Stimulated activated CD4-positive, alpha-beta T cell treated with anti-CD3 and anti-CD28 coated beads, Interleukin-12 subunit alpha, Interleukin-12 subunit beta, amount 100 ng/mL, for 48 hours (primary cell): ENCODE measurements at places on chromosomes 4 and X.

GRCh38 chr4:30535255-30535654, 184.9 kb upstream of the PCDH7 start:
- no peak for DNase-seq

DNA sequence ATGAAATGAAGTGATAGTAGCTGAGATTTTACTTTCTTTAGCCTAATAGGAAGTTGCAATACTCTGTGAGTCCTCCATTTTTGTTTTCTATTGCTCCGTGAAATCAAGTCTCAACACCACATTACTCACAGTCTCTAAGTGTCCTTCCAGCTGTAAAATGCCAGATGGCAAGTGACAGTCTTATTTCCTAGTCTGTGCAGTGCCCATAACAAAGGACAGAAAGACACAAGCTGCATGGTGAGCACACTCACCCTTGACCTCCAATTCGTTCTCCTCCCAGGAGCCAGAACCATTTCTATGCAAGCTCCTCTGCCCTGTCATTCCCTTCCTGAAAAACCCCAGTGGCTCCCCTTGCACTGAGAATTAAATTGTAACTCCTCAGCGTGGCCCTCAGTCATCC, 101.6 kb downstream of the PARM1 start:
- DNase-seq, result no peak

- no peak for DNase-seq
These were observed 69.8 kb downstream of the ZNF182 start for GRCh38 chrX:47933946-47934345.

DNA sequence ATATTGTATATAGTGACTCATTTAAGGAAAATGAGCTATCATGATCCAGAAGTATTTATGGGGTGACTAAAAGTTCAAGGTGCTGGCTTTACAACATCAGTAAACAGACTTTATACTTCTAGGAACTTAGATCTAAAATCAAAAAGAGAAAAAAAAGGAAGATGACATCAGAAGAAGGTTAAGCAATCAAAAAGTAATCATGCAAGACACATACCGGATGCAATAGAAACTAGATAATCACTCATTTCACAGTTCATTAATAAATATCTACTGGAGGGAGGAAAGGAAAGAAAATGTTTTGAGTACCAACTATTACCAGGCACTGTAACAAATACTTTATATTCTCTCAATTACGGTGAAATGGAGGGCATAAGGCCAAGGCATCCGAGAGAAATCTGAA, 276.4 kb downstream of the SPRY1 start:
- no peak for DNase-seq

GRCh38 chrX:153496590-153496959, 1.8 kb downstream of the BGN start:
- no peak for DNase-seq

GRCh38 chr4:136731025-136731424, 801.3 kb downstream of the PCDH18 start:
- DNase-seq, result no peak

- no peak for DNase-seq
These were observed 14.7 kb downstream of the ZCCHC13 start for GRCh38 chrX:74318672-74319071.

- no peak for DNase-seq
These were observed 86.4 kb upstream of the SORBS2 start for GRCh38 chr4:185898413-185898812.

GRCh38 chr4:11424000-11424399, 4.7 kb downstream of the HS3ST1 start:
- no peak for DNase-seq

GRCh38 chr4:6856391-6856790, 53.2 kb upstream of the TBC1D14 start:
- no peak for DNase-seq
